ENCODE measurements at places on chromosomes 2 and 18.

- DNase-seq: no peak
Observed at GRCh38 chr2:119338272-119338671, 28.4 kb downstream of the C2orf76 start.

GRCh38 chr2:161570424-161571050, 53.7 kb upstream of the SLC4A10 start:
- DNase-seq: no peak

- DNase-seq: no peak
Observed at GRCh38 chr2:16537347-16537746, 128.3 kb downstream of the CYRIA start.

- no peak for DNase-seq
Observed at GRCh38 chr18:37702841-37703240, 137.2 kb upstream of the CELF4 start.

DNA sequence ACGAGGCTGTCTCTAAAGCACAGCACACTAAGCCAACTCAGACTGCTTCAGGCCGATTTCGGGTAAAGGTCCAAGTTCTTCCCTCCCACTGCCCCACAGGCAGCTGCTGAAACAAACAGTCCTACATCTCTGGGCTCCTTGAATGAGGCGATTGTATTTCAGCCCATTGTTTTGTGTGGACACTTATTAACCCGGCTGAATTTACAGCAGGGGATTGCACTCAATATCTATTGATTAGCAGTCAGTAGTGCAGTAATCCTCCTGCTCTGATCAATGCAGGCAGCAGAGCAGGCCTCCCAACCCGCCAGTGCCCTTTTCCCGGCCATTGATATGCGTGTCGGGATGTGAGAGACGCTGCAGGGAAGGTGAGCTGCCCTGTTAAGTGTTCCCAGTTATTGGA, 330.1 kb downstream of the CMPK2 start:
- peak; percentile 87 for DNase-seq

DNA sequence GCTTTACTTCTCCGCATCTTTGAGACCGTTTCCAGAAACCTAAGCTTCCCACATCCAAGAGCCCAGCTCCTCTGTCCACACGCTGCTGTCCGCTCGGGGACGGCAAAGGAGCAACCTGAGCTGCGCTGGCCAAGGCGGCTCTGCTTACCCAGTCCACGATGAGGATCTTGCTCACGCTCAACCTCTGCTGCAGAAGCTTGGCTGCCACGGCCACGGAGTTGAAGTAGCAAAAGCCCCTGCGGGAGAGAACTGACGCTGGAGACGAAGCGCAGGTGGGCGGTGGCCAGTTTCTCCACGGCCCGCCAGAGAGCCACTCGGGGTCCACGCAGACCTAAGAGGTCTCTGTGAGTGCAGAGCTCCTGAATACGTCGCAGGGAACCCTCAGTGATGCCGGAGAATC, 236.1 kb downstream of the TWIST2 start:
- DNase-seq: no peak

GRCh38 chr2:28692411-28692810, 59.2 kb upstream of the PPP1CB start:
- DNase-seq: no peak

DNA sequence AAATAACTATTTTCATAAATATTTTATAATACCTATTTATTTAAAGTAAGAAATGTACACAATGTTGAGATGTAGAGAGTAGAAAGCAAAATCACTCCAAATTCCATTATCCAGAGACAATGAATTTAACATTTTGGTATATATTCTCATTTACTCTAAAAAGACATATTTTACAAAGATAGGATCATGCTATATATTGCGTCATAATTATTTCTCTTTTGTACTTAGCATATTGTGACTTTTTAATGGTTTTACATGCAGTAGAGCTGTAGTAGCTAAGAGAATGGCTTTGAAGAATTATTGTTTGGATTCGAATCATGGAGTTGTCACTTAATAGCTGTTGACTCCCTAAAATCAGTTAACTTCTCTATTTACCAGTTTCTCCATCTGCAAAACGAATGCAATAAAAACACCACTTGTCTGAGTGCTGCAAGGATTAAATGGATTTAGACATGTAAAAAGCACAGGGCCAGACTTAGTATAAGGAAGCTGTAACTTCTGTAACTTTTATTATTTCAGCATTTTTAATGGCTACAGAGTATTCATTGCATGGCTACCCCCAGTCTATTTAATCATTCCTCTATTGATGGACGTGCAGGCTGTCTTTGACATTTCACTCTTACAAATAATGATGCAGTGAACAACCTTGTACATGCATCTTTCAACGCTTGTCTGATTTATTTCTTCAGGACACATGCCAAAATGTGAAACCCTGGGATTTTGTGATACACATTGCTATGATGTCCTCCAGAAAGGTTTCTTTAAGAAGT, 33.2 kb downstream of the KCNS3 start:
- DNase-seq: no peak

DNA sequence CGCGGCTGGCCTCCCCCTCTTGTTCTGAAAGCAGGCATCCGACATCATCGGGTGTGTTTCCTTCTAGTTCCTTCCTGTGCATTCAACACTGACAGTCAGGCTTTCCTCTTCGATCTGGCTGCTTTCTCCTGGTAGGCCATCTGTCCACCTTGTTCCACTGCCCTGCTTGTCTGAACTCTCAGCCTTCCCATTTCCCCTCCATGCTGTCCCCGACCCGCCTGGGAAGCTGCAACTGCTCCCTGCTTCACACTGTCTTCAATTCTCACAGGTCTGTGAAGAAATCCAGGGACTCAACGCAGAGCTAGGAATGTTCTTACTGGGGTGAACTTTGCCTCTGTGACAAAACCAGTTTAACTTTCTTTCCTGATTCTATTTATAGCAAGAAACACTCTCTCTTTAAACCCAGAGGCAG, 43.0 kb downstream of the KIF3C start:
- no peak for DNase-seq

GRCh38 chr18:11654736-11655605, 34.1 kb upstream of the GNAL start:
- no peak for DNase-seq

DNA sequence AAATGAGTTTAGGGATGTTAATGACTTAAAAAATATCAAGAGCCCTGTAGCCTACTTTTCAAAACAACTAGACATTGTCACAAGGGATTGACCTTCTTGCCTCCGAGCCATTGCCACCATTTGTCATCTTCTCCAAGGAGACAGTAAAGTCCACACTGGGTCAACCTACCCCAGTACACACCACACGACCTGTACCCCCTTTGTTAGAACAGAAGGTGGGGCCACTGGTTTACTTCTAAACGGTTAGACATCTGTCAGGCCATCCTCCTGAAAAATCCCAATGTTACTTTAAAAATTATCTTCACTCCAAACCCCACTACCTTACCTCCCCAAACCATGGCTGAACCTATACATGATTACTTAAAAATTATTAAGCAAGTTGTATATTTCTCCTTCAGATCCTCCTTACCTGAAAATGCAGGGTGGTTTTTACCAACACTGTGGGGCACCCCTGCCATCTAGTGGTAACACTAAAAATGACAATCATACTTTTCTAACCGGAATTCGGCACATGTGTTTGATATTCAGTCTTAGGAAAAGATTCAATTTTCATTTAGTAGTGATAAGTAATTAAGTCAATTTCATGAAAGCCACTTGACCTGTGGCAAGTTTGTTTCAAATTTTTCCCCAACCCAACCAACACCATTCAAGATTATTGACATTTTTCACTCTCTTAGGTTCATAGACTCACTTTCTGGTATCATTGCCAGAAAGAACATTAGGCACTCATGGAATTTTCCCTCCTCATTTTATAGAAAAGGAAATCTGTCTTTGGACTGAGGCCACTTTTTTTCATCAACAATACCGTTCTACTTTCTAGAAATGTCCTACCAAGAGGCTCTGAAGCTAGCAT, 265.3 kb upstream of the PKDCC start:
- peak; percentile 7 for DNase-seq

GRCh38 chr2:144268036-144268678, 251.8 kb downstream of the ZEB2 start:
- no peak for DNase-seq

DNA sequence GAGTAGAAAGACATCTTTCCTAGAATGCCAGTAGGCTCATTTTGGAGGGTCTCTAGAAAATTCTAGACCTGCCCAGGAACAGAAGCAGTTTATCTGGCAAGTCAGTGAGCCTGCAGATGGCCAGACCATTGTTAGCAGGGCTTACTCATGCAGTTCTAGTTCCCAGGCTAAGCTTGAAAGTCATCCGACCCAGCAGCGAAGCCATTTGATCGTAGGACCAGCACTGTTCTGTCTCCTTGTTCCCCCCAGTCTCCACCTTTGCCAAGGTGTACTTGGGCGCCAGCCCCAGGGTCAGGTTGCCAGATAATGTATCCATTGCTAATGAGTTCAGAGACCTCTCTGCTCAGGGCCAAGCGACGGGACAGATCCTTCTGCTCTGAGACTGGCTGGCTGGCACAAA, 70.1 kb downstream of the EPAS1 start:
- peak; percentile 53 for DNase-seq

GRCh38 chr2:157443795-157444640, at the start of gene CYTIP:
Gene CYTIP (minus strand): TSS chr2:157444089. CDS start chr2:157444020, 69 bp downstream.
- DNase-seq: peak; percentile 73

DNA sequence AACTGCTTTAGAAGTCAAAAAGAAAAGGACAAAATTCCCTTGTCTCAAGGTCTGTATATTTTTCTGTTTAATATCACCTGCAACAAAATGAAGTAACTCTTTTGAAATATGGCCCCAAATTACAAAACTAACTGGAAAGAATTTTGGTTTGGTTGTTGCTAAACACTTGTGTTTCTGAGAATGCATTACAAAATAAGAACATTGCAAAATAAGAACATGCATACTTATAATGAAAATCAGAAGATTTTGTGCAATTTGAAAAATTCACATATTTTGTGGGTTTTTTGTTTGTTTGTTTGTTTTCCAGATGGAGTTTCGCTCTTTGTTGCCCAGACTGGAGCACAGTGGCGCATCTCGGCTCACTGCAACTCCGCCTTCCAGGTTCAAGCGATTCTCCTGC, 21.8 kb downstream of the NDUFB3 start:
- DNase-seq: no peak

GRCh38 chr2:190353537-190353899, 10.1 kb downstream of the INPP1 start:
- DNase-seq: no peak

GRCh38 chr2:172082944-172083627, 2.2 kb upstream of the DLX1 start:
- DNase-seq: no peak

DNA sequence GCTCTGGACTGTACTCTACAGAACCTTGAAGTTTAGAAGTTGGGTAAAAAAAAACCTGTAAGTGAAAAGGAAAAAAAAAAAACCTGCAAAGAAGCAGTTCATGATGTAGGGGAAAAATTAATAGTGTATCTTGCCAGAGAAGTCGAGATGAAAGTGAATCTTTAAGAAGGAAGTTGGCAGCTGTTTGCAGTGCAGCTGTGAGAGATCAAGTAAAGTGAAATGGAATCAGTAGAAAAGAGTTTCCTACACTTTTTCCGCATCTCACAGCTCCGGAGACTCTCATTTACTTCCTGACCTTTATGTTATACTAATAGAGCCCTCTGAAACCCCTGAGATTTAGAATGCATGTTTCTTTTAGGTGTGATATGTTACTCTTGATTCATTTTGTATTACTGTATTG, 19.2 kb downstream of the RNMT start:
- no peak for DNase-seq

DNA sequence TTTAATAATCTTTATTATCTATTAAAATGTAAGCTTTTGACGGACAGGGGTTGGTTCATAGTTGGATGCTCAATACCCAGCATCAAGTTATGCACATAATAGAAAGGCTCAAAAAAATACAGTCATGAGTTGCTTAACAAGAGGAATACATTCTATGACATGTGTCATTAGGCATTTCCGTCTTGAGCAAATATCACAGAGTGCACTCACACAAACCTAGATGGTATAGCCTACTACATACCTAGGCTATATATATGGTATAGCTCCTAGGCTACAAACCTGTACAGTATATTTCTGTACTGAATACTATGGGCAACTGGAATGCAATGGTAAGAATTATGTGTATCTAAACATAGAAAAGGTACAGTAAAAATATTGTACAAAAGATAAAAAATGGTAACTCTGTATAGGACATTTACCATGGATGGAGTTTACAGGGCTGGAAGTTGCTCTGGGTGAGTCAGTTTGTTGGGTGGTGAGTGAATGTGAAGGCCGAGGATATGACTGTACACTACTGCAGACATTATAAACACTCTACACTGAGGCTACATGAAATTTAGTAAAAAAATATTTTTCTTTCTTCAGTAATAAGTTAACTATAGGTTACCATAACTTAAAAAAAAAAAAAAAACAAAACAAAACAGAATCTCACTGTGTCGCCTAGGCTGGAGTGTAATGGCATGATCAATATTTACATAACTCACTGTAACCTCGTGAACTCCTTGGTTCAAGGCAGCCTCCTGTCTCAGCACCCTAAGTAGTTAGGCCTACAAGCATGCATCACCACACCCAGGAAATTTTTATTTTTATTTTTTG, 201.2 kb downstream of the NBAS start:
- DNase-seq: no peak

DNA sequence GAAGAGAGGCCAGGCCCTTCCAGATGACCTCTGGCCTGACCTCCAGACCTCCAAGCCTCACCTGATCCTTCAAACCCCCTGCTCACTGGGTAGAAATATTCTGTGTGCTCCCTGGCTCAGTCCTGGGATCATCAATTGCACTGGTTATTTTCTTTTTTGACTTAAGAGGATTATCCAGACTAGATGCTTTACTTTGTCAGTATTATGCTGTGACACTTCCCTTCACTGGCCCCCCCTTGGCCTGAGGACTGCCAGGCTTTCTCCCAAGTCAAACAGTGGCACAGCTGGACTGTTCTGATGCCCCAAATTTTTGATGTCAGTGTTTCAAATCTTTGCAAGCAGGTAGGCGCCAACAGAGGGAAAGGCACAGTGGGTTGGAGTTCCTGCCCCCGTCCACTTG, 156.3 kb upstream of the SKOR2 start:
- DNase-seq: no peak

DNA sequence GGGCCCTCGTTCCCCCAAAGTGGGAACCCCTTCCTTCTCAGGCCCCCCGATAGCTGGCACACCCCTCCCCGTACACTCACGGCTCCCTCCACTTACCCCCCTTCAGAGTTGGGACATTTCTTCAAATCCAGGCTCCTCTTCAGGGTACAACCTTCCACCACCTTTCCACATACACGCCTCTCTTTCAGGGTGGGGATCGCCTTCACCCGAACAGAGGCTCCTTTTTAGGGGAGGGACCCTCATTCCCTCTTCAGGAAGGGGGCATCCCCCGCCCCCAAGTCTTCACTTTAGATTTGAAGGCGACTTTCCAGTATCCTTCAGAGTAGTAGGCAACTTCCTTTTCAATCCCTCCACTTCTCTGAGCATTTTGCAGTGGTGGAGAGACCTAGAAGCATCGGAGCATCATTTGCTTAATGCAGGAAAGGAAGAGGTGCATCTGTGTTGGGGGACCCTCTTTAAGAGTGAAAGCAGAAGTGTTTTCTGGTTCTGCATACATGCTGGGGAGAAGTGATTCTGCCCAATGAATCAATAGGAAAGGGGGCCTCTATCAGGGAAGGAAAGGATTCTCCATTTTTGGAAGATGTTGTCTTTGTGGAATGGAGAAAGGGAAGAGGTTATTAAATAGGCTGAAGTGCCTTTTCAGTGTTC, 845 bp downstream of the EML4 start:
- peak; percentile 15 for DNase-seq
